Smooth muscle cell of the pulmonary artery (primary cell): ENCODE measurements at places on chromosomes 1 and 21. TPM values are rescaled to one million over a fixed set of nuclear protein-coding genes. Genes with fewer than 3 reads are reported as not detected.

CYP4A11 gene
- total RNA-seq, result not detected in 2 replicates

DCST1 gene
- total RNA-seq, result not detected in 2 replicates

GBP5 gene
- total RNA-seq, result 0.07 TPM in 1 of 2 replicates, not detected in the other

OLIG1 gene
- not detected in 2 replicates for total RNA-seq

LAMC2 gene
- total RNA-seq, result 3.4 and 192 TPM in 2 replicates

PLPPR5 gene
- not detected in 2 replicates for total RNA-seq
